ENCODE measurements at places on chromosomes 4 and X. TPM values are rescaled to one million over a fixed set of nuclear protein-coding genes. Genes with fewer than 3 reads are reported as not detected.

DNA sequence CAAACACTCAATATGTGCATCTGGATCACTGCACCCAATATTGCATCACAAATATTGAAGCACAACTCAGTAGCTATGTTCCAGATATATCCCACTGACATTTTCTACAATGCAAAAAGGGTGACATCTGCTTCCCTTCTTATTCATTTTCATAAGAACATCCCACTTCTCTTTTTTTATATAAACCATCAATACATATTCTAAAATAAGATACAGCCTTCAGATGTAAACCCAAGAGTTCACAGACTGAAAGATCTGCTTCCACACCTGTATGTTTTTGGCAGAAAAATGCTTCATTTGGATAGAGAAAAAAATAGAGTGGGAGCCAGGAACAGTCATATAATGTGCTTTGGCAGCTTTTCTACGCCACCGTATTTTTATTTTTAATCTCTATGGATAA, 815.6 kb upstream of the ADGRL3 start:
- H3K27ac ChIP-seq: no peak overlapping the region
- H3K4me3 ChIP-seq: no peak overlapping the region
- H3K27me3 ChIP-seq: no peaks in the 10 kb centered on the region
- no peak for DNase-seq

- H3K27me3 ChIP-seq: no peaks in the 10 kb centered on the region
- no peak overlapping the region for H3K27ac ChIP-seq
- H3K4me3 ChIP-seq: no peak overlapping the region
- no peak for DNase-seq
Observed at GRCh38 chr4:125112536-125112935, 202.2 kb upstream of the FAT4 start.

DNA sequence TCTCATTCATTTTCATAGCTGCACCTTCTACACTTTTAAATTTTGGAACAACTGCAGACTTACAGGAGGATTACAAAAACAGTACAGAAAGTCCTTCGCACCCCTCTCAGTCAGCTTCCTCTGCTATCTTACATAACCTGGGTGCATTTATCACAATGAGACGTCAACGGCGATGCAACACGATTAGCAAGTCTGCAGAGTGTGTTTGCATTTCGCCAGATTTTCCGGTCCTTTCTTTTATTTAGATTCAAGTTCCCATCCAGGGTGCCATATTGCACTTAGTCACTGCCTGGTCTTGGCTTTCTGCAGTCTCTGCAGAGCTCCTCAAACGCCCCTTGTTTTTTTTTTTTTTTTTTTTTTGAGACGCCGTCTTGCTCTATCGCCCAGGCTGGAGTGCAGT, 85.9 kb downstream of the ASMT start:
- H3K27ac ChIP-seq: no peak overlapping the region
- H3K36me3 ChIP-seq: peaks cover 15% of the 10 kb centered on the region
- H3K4me1 ChIP-seq: no peaks in the 10 kb centered on the region
- H3K4me3 ChIP-seq: no peak overlapping the region
- H3K27me3 ChIP-seq: no peaks in the 10 kb centered on the region

DNA sequence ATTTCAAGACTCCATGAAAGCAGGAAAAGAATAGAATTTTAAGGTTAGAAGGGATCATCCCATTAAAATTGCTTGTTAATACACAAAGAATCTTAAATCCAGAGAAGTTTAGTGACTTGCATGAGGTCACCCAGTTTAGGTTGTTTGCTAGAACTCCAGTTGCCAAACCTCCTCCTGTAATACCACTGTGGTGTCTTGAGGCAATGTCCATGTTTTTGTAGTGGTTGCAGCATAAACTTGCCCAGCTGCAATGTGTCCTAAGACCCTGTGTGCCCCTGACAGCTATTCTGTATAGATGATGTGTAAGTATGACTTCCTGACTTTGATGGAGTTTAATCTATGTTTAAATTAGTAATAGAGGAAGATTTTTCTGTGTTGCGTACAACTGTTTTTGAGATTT, 6.3 kb downstream of the SFRP2 start:
- no peak overlapping the region for H3K4me3 ChIP-seq
- H3K36me3 ChIP-seq: no peaks in the 10 kb centered on the region
- DNase-seq: no peak
- no peak overlapping the region for H3K27ac ChIP-seq
- H3K27me3 ChIP-seq: peaks cover 70% of the 10 kb centered on the region

DNA sequence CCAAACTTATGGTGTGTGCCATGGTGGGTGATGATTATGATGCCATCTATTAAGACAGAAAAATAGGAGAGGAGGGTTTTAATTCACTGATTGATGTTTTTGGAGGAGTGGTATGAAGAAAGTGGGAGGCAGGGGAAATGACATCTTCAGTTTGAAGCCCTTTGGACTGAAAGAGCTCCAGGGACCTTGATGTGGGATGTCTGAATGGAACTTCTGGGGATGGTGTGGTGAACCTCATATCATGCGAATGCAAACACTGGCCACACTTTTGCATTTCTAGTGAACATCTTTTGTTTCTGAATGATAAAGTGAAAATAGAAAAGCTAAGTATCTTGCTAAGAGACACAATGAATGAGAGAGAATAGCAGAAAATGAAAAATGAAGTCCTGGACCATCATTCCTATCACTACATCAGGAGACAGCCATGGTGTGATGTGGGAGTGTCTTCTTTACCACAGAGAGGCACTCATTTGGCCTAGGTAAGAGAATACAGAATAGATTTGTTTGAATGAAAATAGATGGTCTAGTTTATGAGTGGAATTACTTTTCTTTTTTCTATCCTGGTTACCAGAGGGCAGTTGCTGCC, 123.5 kb downstream of the ZNF827 start:
- H3K36me3 ChIP-seq: peaks cover 92% of the 10 kb centered on the region
- peak overlapping the region; percentile 26 for H3K4me3 ChIP-seq
- no peak for DNase-seq

GRCh38 chr4:83704786-83705185, 168.9 kb downstream of the GPAT3 start:
- no peak overlapping the region for H3K27ac ChIP-seq
- DNase-seq: no peak
- H3K27me3 ChIP-seq: no peaks in the 10 kb centered on the region
- no peaks in the 10 kb centered on the region for H3K36me3 ChIP-seq
- H3K4me1 ChIP-seq: no peaks in the 10 kb centered on the region

GRCh38 chr4:171956678-171957077, 143.5 kb downstream of the GALNTL6 start:
- H3K4me1 ChIP-seq: no peaks in the 10 kb centered on the region
- H3K27me3 ChIP-seq: no peaks in the 10 kb centered on the region
- DNase-seq: no peak
- no peaks in the 10 kb centered on the region for H3K36me3 ChIP-seq
- H3K4me3 ChIP-seq: no peak overlapping the region

- H3K27ac ChIP-seq: no peak overlapping the region
- H3K27me3 ChIP-seq: peaks cover 2% of the 10 kb centered on the region
- DNase-seq: no peak
- no peaks in the 10 kb centered on the region for H3K36me3 ChIP-seq
- no peak overlapping the region for H3K4me3 ChIP-seq
Observed at GRCh38 chrX:107047622-107048021, 47.6 kb upstream of the MORC4 start.

DNA sequence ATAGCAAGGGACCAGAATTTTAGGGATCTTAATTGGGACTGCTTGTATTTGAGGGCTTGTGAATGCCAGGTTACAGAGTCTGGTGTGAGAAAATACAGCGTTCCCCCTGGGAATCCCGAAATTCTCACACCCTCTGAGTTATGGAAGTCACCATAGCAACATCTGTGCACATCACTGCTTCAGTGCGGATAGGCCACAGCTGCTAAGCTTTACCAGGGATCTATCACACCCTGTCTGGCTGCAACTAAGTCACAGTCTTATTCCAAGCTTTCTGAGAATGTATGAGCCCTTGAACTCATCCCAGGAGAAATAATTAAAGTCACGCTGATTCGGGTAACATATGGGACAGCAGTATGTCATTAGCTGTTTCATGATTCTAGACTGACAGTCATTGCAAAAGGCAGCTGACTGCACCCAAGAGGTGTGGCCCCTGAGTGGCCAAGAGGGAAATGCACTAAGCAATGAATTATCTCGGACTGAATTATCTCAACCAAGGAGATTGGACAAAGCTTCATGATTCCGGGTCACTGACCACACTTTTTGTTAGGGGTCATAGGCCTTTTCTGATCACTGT, 46.7 kb upstream of the BTC start:
- no peaks in the 10 kb centered on the region for H3K36me3 ChIP-seq
- H3K27me3 ChIP-seq: no peaks in the 10 kb centered on the region
- H3K27ac ChIP-seq: no peak overlapping the region
- H3K4me1 ChIP-seq: no peaks in the 10 kb centered on the region

DNA sequence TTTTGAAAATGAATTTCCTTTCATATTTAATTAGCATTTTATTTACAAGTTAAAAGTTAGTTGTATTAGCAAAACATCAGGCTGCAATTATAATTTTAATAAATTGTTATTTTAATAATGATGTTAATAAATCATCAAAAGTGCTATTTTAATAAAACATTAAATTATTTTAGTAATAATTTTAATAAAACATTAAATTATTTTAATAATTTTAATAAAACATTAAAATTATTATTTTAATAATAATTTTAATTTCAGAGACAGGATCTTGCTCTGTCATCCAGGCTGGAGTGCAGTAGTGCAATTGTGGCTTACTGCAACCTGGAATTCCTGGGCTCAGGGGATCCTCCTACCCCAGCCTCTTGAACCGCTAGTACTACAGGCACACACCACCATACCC, 10.8 kb downstream of the RAP2C start:
- peaks cover 28% of the 10 kb centered on the region for H3K4me1 ChIP-seq
- no peak overlapping the region for H3K27ac ChIP-seq
- peaks cover 47% of the 10 kb centered on the region for H3K36me3 ChIP-seq
- H3K27me3 ChIP-seq: no peaks in the 10 kb centered on the region
- H3K4me3 ChIP-seq: no peak overlapping the region

GRCh38 chrX:83916525-83916924, 55.6 kb downstream of the CYLC1 start:
- no peak overlapping the region for H3K4me3 ChIP-seq
- H3K36me3 ChIP-seq: no peaks in the 10 kb centered on the region
- no peaks in the 10 kb centered on the region for H3K4me1 ChIP-seq
- H3K27me3 ChIP-seq: no peaks in the 10 kb centered on the region
- no peak overlapping the region for H3K27ac ChIP-seq

DNA sequence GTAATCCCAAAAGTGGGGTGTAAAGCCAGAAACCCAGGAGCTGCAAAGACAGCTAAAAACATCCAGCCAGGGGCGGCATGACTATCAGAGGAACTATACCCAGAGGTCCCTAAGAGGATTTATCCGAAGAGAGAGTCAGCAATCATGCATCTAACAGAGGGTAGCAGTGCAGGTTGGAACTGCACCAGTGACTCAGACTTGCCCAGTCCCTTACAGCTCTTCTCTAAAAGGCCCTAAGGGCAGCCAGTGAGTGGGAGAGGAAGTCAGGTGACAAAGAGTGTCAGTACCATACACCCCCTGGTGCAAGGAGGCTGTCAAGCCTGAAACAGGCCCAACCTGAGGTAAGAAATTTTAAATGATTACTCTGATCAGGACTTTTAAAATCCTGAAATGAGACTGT, 88.1 kb downstream of the CAMK2D start:
- peak overlapping the region; percentile 47 for H3K27ac ChIP-seq
- peaks cover 45% of the 10 kb centered on the region for H3K4me1 ChIP-seq
- no peak overlapping the region for H3K4me3 ChIP-seq

DNA sequence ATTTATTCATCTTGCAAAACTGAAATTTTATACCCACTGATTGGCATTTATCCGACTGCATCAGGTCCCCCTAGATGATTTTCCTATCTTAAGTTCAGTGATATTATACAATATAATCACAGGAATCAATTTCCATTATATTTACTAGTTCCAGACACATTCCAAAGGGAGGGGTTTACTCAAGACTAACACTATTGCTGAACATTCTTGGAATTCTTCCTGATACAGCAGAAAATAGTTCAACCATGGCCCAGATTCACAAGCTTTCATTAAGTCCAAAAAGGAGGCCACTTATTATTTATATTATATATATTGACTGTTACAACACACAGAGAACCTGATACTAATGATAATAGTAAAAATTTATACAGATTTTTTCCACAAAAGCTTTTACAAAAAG, 2353.6 kb downstream of the PCDH7 start:
- H3K4me1 ChIP-seq: no peaks in the 10 kb centered on the region
- DNase-seq: no peak
- H3K27me3 ChIP-seq: no peaks in the 10 kb centered on the region
- H3K36me3 ChIP-seq: no peaks in the 10 kb centered on the region
- no peak overlapping the region for H3K27ac ChIP-seq
- no peak overlapping the region for H3K4me3 ChIP-seq

- H3K27ac ChIP-seq: no peak overlapping the region
- no peak for DNase-seq
- H3K27me3 ChIP-seq: no peaks in the 10 kb centered on the region
- no peaks in the 10 kb centered on the region for H3K36me3 ChIP-seq
Observed at GRCh38 chr4:13378973-13379759, 105.0 kb downstream of the RAB28 start.

DNA sequence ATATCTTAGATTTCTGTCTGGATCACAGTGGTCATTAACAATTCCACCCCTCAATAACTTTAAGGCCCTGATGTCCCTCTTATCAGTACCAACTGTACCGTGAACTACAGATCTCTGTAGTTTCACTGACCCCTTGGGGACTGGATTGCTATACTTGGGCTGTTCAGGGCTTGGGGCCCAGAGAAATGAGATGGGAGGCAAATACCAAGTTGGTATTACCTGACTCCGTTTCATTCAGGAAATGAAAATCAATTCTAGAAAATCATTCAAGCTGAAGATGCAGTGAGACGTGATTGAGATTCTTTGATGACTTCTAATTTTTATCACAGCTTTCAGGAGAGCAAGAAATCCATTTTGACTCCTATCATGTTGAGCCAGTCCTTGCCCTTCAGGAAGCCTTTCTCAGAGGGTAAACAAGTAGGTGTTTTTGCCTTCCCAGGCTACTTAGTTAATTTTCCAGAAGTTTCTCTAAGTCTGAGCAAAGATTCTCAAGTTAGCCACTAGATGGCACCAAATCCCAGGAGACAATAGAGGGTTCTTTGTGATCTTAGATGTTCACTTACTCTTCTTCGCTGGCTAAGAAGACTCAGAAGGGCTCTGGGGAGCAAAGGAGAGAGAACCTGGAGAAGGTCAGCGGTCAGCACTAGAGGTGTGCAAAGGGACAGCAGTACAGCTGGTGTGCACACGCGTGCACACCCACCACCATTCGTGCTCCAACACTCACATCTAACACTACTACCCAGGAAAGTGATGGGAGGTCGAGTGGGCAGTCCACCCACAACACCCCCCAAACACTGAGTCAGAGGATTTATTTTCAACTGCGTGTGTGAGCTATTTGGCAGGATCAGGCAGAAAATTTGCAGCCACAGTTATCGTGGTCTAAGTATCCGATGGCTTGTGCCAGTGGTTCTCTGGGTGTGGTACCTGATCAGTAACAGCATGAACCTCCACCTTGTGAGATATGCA, 7.4 kb downstream of the HNRNPH2 start:
- peak overlapping the region; percentile 13 for H3K4me3 ChIP-seq
- peak; percentile 10 for DNase-seq
- peak overlapping the region; percentile 87 for H3K27ac ChIP-seq

- H3K4me3 ChIP-seq: no peak overlapping the region
- H3K27me3 ChIP-seq: no peaks in the 10 kb centered on the region
- no peaks in the 10 kb centered on the region for H3K36me3 ChIP-seq
- H3K27ac ChIP-seq: no peak overlapping the region
- no peak for DNase-seq
- no peaks in the 10 kb centered on the region for H3K4me1 ChIP-seq
Observed at GRCh38 chr4:104128850-104129213, 365.9 kb downstream of the CXXC4 start.

The FMR1NB gene
- total RNA-seq: not detected

The FAM47A gene
- total RNA-seq: not detected

The RGS12 gene
- total RNA-seq: 7.0 TPM

The ART3 gene
- total RNA-seq: not detected

The RNF150 gene
- total RNA-seq: not detected

The GPR82 gene
- 0.14 TPM for total RNA-seq

The CSAG1 gene
- total RNA-seq: not detected

The MAGED4 gene
- not detected for total RNA-seq

The PNMA6F gene
- total RNA-seq: not detected

The FOXO4 gene
- total RNA-seq: 11.6 TPM

The PABPC1L2B gene
- total RNA-seq: not detected

The CFAP99 gene
- total RNA-seq: not detected
